ENCODE measurements at places on chromosomes 3 and 15. TPM values are rescaled to one million over a fixed set of nuclear protein-coding genes. Genes with fewer than 3 reads are reported as not detected.

DNA sequence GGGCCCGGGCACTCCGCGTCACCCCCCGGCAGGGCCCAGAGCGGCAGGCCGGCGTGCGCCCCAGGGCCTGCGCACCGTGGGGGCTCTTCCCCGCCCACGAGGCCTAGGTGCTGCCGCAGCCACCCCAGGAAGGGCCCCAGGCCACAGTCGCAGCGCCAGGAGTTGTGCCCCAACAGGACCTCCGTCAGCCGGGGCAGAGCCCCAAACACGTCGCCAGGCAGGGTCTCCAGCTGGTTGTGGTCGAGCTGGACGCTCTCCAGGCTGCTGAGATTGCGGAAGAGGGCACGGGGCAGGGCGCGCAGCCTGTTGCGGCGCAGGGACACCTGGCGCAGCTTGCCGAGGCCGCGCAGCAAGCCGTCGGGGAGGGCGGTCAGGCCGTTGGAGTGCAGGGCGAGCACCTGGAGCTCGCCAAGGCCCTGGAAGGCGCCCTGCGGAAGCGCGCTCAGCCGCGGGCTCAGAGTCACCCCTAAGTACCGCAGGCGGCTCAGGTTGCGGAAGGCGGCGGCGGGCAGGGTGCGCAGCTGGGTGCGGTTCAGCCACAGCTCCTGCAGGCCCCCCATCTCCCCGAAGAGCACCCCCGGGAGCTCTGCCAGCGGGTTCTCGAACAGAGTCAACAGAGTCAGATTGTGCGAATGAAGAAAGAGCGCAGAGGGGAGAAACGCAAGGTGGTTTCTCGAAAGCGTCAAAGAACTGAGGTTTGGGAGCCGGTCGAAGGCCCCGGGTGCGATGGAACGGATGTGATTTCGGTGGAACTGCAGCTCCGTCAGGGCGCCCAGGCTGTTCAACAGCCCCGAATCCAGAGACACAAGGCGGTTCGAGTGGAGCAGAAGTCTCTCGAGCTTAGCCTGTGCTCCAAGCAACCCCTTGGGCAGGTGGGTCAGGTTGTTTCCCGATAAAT lies 2.0 kb downstream of the GP5 start:
- no peak for DNase-seq

DNA sequence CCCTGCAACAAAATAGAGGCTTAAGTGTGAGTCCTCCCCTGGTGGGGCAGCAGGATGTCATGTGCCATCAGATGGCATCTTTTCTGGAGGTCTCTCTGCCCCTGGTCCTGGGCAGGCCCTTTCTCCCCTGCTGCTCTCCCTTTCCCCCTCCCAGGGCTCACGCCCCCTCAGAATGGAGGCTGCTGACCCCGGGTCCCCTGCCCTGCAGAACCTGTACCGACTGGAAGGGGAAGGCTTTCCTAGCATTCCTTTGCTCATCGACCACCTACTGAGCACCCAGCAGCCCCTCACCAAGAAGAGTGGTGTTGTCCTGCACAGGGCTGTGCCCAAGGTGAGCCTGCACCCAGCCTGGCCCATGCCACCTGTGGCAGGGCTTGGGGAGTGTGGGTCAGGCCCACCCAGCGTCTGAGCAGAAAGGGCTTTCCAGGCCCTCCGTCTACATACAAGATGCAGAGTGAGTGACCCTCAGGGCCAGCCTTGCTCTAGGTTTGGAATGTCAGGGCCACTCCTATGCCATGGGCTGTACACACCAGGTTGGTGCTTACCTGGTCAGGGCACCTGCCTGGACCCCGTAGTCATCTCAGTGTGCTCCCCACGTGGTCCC lies 7.1 kb downstream of the FES start:
- no peak for DNase-seq

GRCh38 chr15:45644437-45644836 lies 9.6 kb downstream of the SQOR start:
- no peak for DNase-seq

- no peak for DNase-seq
Observed at GRCh38 chr3:20012164-20012563, at the start of gene PP2D1. TSS of gene PP2D1 (minus strand) at chr3:20012264. CDS start at chr3:20012072, 192 bp downstream.

DNA sequence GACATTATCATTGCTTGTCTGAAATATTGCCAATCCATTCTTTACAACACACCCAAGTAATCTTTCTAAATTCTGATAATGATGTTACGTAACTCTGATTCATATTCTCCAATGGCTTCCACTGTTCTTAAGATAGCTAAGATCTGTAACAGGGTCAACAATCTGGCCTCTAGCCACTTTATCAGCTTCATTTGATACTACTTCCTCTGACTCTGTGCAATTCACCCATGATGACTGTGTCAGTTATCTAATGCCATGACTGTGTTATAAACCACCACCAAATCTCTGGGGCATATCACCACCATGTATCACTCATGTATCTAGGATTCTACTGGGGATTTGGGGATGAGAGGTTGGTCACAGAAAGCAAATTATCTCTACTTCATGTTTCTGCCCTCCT lies 44.0 kb downstream of the CD200 start:
- DNase-seq = no peak

DNA sequence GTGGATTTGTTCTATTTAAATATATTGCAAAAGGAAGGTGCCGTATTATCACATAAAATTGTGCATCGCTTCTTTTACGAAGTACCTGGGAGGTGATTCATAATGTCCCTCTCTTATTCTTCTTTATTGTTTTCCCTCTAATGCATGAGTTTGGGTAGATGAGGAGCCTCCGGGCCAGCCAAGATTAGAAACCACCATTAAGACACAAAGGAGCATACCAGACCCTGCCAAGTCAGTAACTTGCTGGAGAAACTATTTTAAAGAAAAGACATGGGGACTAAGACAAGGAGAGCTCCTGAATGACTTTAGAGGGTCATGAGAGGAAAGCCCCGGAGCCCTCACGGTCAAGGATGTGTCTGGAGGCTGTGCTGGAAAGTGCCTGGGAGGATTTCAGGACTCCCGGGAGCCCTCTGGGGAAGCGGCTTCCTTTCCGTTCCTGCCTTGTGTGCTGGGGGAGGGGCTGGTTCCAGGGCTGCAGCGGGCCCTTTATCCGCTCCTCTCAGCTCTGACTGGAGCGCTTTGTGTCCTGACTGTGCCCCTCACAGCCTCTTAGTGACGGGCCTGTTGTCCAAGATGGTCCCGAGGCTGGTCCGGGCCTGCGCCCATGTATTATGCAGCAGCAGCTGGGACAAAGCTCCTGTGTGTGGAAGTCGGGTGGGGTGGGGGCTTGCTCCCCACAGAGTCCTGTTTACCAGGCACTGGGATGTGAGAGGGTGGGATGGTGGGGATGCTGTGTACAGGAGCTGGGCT lies 35.7 kb downstream of the CORO2B start:
- DNase-seq = peak; percentile 76

DNA sequence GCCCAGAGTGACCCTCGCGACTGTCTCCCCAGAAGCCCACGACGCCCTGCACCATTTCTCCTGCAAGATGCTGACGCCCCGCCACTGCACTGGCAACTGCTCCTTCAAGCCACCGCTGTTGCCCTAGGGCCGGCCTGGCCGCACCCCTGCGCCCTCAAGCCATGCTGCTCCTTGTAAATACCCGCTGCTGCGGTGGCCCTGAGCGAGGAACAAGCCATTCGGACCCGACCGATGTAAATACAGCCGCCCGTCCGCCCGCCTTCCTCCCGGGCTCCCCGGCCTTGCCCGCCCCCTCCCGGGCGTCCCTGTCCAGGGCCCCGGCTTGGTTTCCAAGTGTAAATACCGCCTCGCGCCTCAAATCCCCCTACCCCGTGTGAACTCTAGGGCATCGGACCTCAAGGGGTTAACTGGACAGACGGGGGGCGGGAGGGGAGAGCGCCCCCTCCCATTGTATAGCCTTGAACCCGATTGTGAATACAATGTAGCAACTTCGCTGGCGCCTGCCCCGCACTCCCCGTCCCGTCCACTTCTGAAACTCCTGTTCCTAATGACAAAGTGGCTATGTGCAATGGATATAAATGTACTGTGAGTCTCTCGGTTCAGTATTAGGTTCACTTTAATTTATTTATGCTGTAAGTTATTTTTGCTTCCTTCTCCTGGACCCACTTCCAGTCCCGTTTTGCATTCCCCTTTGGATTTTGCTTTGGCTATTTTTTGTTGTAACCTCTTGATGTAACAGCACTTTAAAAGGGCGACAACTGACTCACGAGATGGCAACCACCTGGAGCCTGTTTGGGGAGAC lies 5.9 kb downstream of the RNU6-1 start:
- no peak for DNase-seq

GRCh38 chr3:1002010-1002409 lies 90.8 kb upstream of the CNTN6 start:
- no peak for DNase-seq

DNA sequence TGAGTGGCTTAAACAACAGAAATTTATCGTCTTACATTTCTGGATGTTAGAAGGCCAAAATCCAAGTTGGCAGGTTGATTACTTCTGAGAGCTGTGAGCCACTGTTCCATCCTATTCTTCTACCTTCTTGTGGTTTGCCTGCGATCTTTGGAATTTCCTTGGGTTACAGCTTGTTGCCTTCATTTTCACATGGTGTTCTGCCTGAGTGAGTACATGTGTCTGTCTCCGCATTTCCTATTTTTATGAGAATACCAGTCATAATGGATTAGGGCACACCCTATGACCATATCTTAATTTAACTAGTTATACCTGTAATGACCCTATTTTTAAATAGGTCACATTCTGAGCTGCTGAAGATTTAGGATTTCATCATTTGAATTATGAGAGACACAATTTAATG lies 294.3 kb downstream of the CNTN4 start:
- no peak for DNase-seq

DNA sequence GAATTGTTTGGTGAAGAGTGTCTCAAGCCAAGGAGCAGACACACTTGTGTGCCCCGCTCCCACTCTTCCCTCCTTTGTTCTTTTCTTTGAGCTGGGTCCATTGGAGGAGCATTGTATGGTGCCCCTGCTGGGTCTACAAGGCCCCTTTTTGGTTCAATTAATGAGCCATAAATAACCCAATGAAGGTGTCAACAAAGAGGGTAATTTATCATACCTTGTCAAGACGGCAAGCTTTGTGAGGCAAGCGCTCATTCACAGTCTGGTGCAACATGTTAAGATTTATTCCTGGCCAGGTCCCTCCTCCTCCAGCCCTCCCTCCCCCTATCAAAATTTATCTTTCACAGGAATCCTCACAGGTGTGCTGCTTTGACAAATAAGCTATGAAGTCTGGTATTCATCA lies 300.1 kb downstream of the RORA start:
- DNase-seq = no peak

GRCh38 chr3:133754455-133754854 lies 8.3 kb downstream of the TF start:
- DNase-seq = no peak

GRCh38 chr3:58621086-58621830 lies 44.1 kb upstream of the FAM107A start:
- DNase-seq = no peak

- DNase-seq = no peak
Observed at GRCh38 chr3:178631950-178632349, 95.7 kb downstream of the KCNMB2 start.

- no peak for DNase-seq
Observed at GRCh38 chr3:184351511-184352148, 9.8 kb downstream of the CLCN2 start.

- DNase-seq = no peak
Observed at GRCh38 chr3:41460736-41461135, 261.4 kb downstream of the CTNNB1 start.

- DNase-seq = peak; percentile 42
Observed at GRCh38 chr3:130759692-130760338, 13.2 kb upstream of the PIK3R4 start.

- DNase-seq = no peak
Observed at GRCh38 chr15:85453144-85453872, 72.9 kb downstream of the AKAP13 start.

- DNase-seq = no peak
Observed at GRCh38 chr3:117736846-117737245, 1027.3 kb downstream of the TUSC7 start.

GRCh38 chr15:31446546-31446945 lies 119.9 kb downstream of the KLF13 start:
- no peak for DNase-seq

- no peak for DNase-seq
Observed at GRCh38 chr3:186060222-186060621, 48.7 kb downstream of the ETV5 start.

GRCh38 chr3:125175295-125176078 lies 37.1 kb downstream of the SLC12A8 start:
- DNase-seq = no peak

NPAP1 gene
- not detected for total RNA-seq

NIPA2 gene
- 19.2 TPM for total RNA-seq

HTR3E gene
- not detected for total RNA-seq

ESYT3 gene
- 0.65 TPM for total RNA-seq

CD200R1 gene
- 0.75 TPM for total RNA-seq

MYLK gene
- 10.1 TPM for total RNA-seq

CTXN2 gene
- total RNA-seq = not detected

POLQ gene
- total RNA-seq = 0.43 TPM

TGM5 gene
- total RNA-seq = not detected

KNG1 gene
- 0.43 TPM for total RNA-seq

All from Right ventricle myocardium superior (tissue), 1 donor.